CD8-positive, alpha-beta T cell (primary cell): ENCODE measurements at places on chromosomes 6 and 20.

DNA sequence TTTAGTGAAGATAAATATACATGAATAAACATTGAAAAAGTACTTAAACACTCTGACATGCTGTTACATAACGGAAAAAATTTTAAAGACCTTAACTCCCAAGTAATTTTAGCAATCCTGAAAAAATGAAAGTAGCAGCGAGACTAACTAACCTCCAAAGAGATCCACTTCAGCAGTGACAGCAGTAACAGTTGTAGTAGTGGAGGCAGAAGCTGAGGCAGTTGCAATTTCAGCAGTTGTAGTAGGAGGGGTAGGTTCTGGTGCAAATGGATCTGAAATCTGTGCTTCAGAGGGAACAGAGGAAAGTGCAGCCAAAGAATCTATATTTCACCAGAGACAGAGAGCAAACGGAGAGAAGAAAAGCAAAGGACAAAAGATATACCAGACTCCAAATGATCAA lies 88.8 kb downstream of the PRSS35 start:
- no peak for DNase-seq

DNA sequence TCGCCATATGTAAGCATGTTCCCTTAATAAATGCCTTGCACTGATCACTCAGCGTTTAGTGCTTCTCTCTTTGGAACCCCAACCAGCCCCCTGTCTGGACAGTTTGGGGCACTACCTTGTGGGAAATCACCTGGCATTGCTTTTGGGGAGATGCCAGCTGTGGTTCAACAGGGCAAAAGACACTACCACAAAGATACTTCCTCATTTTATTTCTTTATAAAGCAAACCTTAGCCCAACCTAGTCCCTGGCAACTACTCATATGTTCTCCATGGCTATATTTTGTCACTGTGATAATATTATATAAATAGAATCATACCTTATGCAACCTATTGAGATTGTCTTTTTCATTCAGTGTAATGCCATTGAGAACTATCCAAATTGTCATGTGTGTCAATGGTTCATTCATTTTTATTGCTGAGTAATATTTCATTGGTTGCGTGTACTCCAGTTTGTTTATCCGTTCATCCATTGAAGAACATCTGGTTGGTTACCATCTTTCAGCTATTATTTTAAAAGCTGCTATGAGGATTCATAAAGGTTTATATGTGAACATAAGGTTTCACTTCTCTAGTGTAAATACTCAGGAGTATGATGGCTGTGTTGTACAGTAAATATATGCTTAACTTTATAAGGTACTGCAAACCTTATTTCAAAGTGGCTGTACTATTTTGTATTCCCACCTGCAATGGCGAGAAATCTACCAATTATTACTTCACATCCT lies 114.8 kb downstream of the MOXD1 start:
- DNase-seq, result no peak

GRCh38 chr6:82970839-82971238 lies 94.8 kb downstream of the UBE3D start:
- DNase-seq, result no peak

DNA sequence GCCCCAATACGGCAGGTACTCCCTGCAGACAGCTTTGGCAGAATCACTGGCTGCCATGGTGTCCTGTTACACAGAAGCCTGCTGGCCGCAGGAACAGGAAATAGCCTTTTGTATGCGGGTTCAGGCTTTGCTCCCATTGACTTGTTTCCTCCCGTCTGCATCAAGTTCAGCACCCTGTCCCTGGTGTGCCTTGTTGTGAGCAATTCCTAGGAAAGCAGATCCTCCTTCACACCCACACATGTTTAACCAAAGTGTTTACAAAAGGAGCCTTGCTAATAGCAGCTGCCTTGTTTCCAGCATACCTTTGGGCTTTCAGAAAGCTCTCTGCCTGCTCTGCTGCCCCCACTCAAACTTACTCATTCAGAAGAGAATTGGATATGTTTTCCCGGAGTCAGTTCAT lies 127.2 kb upstream of the SUPT3H start:
- no peak for DNase-seq

DNA sequence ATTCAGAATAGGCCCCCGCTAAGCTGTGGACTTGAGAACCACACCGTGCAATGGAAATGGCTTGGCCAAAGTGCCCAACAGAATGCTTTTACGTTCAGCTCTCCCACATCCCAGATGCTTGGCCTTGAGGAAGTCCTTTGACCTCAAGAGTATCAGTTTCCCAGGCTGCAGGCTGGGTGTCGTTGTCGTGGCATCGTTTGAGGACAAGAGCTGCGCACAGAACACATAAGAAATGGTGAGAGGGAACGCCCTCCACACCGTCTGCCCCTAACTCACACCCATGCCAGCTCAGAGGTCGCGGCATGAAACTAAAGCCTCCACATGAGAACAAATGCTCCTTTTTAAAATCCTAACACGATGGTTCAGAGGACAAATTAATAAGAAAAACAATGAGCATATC lies 37.0 kb downstream of the NFATC2 start:
- no peak for DNase-seq
